ENCODE measurements at places on chromosomes 3 and 15.
A peak's percentile ranks its signal among the peaks of the same experiment; 100 is the strongest.

- DNase-seq = no peak
Observed at GRCh38 chr15:56532721-56533460, 68.0 kb upstream of the MNS1 start.

DNA sequence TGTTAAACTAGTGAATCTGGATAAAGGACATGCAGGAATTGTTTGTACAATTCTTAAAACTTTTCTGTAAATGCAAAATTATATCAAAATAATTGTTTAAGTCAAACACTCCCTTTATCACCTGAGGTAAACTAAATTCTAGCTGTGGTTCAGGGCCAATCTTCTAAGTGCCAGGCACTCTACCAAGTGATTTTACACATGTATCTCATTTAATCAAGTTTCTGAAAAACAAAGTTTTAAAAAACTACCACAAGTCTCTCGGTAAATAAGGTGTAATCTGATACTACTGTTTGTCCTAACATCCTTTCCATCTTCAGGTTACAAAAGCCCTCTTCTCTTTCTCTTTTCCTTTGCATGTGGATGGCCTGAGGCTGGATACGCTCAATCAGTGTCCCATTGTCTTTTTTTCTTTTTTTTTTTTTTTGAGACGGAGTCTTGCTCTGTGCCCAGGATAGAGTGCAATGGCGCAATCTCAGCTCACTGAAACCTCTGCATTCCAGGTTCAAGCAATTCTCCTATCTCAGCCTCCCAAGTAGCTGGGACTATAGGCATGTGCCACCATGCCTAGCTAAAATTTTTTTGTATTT lies 19.3 kb downstream of the IFT80 start:
- DNase-seq = no peak

GRCh38 chr3:126313166-126313565 lies 44.0 kb downstream of the KLF15 start:
- DNase-seq = no peak

- no peak for DNase-seq
Observed at GRCh38 chr15:77001351-77001750, 6.4 kb downstream of the PSTPIP1 start.

DNA sequence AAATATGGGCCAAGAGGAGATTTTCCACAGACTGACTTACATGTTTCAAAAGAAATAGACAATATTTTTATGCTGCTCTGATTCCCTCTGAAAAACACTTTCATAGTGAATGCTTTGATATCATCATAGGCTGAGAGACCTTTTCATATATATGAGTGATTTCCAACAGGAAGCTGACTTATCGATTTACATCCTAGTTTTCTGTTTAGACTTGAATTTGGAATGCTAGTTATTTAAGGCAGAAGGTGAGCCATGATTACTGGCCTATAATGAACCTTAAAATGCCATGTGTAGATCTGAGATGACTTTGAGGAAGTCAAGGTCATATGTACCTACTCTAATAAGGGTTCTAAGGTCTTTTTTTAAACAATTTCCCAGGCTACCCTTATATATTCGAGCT lies 1126.1 kb downstream of the ROBO1 start:
- DNase-seq = no peak

DNA sequence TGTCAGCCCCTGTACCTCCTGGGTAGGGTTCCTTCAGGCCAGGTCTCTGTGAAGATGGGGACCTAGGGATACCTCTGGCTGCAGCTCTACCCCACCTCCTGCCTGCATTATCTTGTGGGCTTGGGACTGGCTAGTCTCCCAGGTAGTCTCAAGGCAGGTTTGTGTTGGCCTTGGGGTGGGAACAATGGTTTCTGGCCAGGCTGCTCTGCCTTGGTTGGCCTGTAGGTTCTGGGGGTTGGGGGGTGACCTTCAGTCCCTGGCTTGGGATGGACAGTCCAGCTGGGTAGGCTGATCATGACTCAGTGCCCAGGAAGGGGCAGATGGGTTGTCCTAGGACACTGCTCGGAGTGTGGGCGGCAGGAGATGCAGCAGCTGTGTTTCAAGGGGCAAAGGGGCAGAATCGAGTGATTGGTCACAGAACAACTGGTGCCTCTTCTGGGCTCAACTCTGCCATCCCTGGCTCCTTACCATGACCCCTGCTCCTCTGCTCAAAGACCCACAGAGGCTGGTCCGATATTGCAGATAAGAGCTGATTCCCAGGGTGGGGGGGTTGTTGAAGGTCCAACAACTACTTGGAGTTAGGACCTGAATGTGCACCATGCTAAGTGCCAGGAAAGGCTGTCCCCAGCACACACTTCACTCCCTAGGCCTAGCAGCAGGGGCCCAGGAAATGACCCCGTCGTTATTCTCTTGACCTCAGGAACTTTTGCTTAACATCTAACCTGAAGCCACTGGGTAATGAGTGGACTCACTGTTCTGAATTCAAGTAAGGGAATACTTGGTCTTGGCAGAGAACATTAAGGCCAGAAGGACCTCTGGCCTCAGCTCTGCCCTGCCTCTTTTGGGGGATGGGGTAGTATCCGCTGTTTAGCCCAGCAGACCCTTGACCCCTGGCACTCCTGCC lies 18.1 kb upstream of the BSN start:
- DNase-seq = no peak

DNA sequence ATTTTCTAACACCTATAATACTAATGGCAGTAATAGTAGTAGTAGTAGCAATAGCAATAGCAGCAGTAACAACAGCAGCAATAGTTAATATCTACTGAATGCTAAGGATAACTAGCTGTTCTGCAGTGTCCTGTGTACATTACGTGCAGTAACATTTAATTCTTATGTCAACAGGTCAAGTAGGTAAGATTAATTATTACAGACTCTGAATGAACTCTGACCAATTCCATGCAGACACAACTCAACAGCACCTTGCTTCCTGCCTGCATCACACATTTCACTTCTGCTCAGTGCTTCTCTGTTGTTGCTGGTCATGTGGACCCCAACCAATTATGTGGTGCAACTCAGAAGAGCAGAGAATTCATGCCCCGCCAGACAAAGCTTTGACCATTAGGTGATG lies 39.9 kb upstream of the ARHGEF26 start:
- DNase-seq = no peak

- DNase-seq = no peak
Observed at GRCh38 chr3:181687190-181687589, 24.5 kb upstream of the SOX2 start.

GRCh38 chr15:80636675-80637074 lies 58.4 kb upstream of the ABHD17C start:
- no peak for DNase-seq

- DNase-seq = no peak
Observed at GRCh38 chr3:67692621-67693020, 38.2 kb upstream of the SUCLG2 start.

GRCh38 chr3:170494766-170495165 lies 76.1 kb downstream of the CLDN11 start:
- no peak for DNase-seq

- no peak for DNase-seq
Observed at GRCh38 chr3:16849795-16850194, 35.0 kb upstream of the PLCL2 start.

GRCh38 chr15:72047020-72047419 lies 70.9 kb downstream of the MYO9A start:
- no peak for DNase-seq

GRCh38 chr3:120726791-120727190 lies 15.5 kb downstream of the RABL3 start:
- no peak for DNase-seq

DNA sequence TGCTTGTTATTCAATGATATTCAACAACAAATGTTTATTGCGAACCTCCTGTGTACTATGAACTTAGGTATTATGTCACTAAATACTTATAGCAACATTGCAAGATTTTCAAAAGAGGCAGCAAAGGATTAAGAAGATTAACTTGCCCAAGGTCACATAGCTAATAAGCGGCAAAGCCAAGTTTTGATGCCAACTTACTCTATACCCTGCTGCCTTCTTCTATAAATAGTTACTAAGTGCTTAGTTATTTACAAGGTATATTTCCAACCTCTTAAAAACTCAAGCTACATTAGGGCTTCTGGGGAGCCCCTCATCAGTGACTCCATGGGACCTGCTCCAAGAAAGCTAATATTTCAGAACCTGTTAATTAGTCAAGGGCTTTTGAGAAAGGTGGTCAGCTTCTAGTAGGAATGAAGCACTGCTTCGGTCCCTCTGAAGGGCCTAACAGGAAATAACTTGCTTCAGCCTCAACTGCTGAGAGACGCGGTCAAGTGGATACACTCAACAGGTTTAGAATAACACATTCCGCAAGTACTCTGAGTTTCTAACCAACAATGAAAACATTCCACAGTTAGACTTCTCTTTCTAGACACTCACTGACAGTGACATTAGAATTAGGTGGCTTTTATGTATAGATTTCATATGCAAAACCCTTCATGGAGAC lies 125.5 kb downstream of the DGKG start:
- no peak for DNase-seq

GRCh38 chr15:57578288-57578900 lies 13.3 kb upstream of the MYZAP start:
- no peak for DNase-seq

DNA sequence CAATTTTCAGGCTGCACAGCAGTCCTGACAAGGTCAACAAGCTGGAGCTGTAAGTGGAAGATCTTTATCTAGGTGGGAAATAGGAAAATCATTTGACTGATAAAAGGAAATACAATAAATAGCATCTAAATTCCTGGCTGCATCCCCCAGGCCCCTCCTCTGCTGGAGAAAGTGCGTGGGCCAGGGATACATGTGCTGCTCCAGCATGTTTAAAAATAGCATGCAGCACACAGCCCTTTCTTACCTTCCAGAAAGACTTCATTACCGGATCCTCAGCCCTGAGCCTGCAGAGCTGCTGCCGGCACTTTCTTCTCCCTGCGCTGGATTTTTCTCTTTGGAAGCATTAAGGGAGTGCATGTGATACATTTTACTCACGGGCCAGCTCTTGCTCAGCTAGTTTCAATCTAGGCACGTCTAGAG lies 77.3 kb downstream of the HMG20A start:
- no peak for DNase-seq

DNA sequence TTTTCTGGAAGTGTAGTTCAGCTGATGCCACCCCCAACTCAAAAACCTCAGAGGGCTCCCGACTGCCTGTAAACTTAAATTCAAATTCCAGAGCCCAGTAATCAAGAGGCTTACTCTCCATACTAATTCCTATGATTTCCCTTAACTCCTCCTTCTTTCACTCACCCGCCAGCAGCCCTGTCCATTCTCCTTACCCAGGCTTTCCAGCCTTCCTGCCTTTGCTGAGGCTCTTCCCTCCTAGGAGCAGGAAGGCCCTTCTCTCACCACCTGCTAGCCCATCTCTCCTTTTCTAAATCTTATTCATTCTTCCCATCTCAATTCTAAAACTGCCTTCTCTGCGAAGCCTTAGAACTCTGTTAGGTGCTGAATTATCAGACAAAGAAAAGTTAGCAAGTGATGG lies 30.4 kb downstream of the RORA start:
- no peak for DNase-seq

DNA sequence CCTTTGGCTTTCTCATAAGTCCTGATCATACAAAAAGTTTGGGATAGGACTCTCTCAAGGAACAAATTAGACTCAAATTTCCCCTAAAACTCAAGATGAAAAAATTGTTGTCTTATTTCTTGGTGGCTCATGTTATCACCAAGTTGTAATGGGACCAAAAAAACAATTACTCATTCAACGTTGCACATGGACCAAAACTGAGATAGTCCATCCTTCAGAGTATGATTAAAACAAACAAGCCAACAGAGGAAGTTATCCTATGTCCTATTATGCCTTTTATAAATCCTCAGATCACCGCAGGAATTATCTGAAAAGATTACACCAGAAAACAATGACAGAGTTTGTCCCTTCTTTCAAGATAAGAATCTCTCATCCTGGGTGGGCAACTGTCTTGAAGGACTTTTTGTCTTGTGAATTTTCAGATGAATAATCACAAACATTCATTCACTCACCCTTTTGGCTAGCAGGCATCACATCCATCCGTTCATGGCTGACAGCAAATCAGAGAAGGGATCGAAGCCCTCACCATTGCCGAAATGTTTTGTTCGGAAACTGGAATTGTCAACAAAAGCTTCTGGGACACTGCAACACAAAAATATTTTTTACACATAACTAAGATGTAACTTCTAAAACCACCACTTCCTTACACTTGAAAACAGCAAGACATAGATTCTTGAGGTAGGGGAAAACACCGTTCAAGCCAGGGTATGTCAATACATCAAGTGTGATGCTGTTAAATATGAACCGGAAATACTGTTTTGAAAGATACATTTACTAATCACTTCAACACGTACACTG lies 90.4 kb downstream of the FOXP1 start:
- peak; percentile 84 for DNase-seq

DNA sequence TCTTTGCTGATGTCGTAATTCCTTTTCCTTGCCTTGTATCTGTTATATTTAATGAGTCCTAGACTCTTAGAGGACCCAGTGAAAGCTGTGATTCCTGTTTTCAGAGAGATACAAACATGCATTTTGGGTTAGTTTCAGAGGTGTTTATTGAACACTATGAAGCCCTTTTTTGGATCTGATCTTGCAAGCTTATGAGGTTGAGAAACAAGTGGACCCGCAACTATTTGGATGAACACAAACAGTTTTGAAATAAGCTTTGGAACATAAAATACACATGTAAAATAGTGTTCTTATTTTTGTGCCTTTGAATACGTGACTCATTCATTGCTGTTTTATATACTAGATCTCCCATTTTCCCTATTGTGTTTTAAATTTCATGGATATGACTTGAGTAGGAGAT lies 33.5 kb downstream of the SNRK start:
- DNase-seq = no peak

DNA sequence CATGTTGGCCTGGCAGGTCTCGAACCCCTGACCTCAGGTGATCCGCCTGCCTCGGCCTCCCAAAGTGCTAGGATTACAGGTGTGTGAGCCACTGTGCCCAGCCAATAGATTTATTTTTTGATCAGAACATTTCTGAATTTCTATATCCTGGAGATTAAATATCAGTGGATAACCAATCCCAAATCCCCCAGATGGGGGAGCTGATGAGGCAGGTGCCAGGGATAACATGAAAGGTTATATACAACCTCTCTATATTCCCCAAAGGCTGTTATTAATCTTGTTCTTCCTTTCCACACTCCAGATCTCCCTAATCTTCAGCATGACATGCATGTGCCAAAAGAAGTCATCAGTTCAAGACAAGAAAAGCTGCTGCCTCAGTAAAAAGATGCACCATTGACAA lies 112.3 kb downstream of the WDR76 start:
- DNase-seq = no peak

GRCh38 chr3:54870423-54870822 lies 57.4 kb downstream of the LRTM1 start:
- no peak for DNase-seq

DNA sequence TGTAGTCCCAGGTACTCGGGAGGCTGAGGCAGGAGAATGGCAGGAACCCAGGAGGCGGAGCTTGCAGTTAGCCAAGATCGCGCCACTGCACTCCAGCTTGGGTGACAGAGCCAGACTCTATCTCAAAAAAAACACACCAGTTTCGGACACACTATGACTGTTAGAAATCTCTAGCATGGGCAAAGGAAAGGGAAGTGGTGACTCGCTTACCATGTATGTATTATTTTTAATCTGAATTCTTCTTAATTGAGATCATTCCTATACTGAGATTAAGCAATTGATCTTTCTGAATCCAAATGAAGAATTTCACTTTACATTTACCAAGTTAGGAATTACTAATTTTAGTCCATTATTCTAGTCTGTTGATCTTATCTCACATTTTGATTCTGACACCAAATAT lies 459.2 kb upstream of the ALCAM start:
- no peak for DNase-seq

- DNase-seq = no peak
Observed at GRCh38 chr3:122947738-122948137, 79.8 kb downstream of the SEMA5B start.
